ENCODE measurements at places on chromosomes 6 and 20. TPM values are rescaled to one million over a fixed set of nuclear protein-coding genes. Genes with fewer than 3 reads are reported as not detected.

- DNase-seq, result peak; percentile 71
- no peak overlapping the region for H3K4me3 ChIP-seq
- peaks cover 5% of the 10 kb centered on the region for H3K27me3 ChIP-seq
- H3K4me1 ChIP-seq, result peaks cover 9% of the 10 kb centered on the region
- H3K27ac ChIP-seq, result no peak overlapping the region
- no peaks in the 10 kb centered on the region for H3K36me3 ChIP-seq
Measured at GRCh38 chr6:42165016-42165415, 8.1 kb upstream of the GUCA1A start.

The GGTLC1 gene
- total RNA-seq, result not detected

DNA sequence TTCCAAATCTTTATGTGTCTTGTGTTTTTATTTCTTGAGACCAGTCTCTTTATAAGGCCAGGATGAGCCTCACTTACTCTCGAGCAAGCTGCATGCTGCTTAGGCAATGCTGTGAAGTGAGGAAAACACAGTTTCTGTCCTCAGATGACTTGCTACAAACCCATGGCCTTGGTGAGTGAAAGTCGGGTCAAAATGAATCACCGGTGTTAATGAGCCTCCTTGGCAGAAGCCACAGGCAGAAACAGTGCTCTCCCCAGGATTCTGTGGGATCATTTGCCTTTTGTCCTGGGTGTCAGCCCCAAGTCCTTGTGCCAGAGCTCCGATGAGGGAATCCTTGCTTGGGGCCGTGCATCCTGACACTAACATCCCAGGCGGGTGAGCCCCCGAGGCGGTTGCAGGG is 482.5 kb downstream of the QKI start:
- no peak overlapping the region for H3K4me3 ChIP-seq
- no peaks in the 10 kb centered on the region for H3K36me3 ChIP-seq
- H3K27me3 ChIP-seq, result no peaks in the 10 kb centered on the region
- H3K27ac ChIP-seq, result peak overlapping the region; percentile 18
- no peaks in the 10 kb centered on the region for H3K4me1 ChIP-seq

The ALDH5A1 gene
- 0.36 TPM for total RNA-seq

- H3K4me3 ChIP-seq, result no peak overlapping the region
- H3K27me3 ChIP-seq, result no peaks in the 10 kb centered on the region
- peak; percentile 63 for DNase-seq
- H3K27ac ChIP-seq, result no peak overlapping the region
- H3K4me1 ChIP-seq, result peaks cover 5% of the 10 kb centered on the region
Measured at GRCh38 chr6:119350952-119351372, 1.4 kb upstream of the MAN1A1 start.

The AKAP12 gene
- 176 TPM for total RNA-seq

- no peaks in the 10 kb centered on the region for H3K27me3 ChIP-seq
- H3K4me1 ChIP-seq, result peaks cover 20% of the 10 kb centered on the region
- no peak for DNase-seq
- H3K36me3 ChIP-seq, result peaks cover 20% of the 10 kb centered on the region
Measured at GRCh38 chr6:159762681-159763293, 942 bp downstream of the ACAT2 start.

The EPPIN gene
- total RNA-seq, result not detected

The KIF6 gene
- under 0.01 TPM for total RNA-seq

- no peaks in the 10 kb centered on the region for H3K36me3 ChIP-seq
- H3K27me3 ChIP-seq, result peaks cover 38% of the 10 kb centered on the region
- H3K4me1 ChIP-seq, result no peaks in the 10 kb centered on the region
- H3K4me3 ChIP-seq, result no peak overlapping the region
Measured at GRCh38 chr6:50845499-50846143, 26.9 kb downstream of the TFAP2B start.

- no peaks in the 10 kb centered on the region for H3K27me3 ChIP-seq
- no peak overlapping the region for H3K27ac ChIP-seq
- peaks cover 25% of the 10 kb centered on the region for H3K4me1 ChIP-seq
- H3K4me3 ChIP-seq, result no peak overlapping the region
Measured at GRCh38 chr20:50323209-50323608, 132.6 kb downstream of the CEBPB start.

DNA sequence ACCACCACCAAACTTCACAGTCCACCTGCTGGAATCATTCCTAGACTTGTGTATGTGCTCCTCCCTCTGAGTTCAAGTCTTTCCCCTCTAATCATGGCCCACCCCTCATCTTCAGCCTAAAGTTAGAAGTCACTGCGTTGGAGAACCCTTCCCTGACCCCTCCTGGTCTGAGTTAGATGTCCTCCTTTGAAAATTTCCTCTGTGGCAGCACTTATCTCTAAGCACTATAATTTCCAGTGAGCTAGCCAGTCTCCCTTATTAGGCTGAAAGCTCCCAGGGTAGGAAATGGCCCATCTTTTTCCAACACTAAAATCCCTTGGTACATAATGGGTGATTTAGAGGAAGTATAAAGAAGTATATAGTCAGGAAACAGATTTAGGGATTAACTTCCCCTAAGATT is 63.2 kb downstream of the SESN1 start:
- H3K27me3 ChIP-seq, result no peaks in the 10 kb centered on the region
- H3K36me3 ChIP-seq, result no peaks in the 10 kb centered on the region
- H3K27ac ChIP-seq, result no peak overlapping the region
- DNase-seq, result no peak

DNA sequence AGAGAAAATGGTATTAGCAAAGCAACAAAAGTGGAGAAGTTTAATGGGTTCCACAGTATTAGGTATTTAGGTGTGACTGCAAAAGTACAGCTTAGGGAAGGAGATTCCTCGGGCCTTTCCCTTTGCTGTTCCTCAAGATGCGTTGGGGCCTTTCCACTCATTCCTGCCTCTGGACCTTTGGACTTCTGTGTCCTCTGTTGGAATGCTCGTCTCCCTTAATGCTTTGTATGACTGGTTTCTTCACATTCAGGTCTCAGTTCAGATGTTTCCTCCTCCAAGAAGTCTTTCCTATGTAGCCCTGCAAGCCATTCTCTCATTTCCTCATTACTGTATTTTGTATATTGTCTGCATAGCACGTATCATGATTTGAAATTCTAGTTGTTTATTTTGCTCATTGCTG is 39.6 kb downstream of the CTNNBL1 start:
- H3K36me3 ChIP-seq, result peaks cover 15% of the 10 kb centered on the region
- H3K4me3 ChIP-seq, result no peak overlapping the region

DNA sequence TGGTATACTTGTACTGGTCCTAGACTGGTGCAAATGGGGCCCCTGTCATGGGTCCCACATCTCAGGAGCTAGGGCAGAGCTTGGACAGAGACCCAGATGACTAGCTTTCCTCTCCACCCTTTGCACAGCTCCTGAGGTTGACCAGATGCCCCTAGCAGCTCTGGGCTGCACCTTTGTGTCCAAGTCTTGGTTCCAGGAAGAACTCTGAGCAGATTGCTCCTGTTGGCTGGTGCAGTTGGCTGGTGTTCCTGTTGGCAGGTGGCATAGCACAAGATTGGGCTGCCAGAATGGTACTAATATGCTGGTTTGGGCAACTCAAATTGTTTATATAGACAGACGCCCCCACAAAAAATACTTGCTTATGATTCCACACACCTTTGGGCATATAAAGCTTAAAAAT is 89.4 kb upstream of the EZR start:
- H3K36me3 ChIP-seq, result no peaks in the 10 kb centered on the region
- H3K4me3 ChIP-seq, result no peak overlapping the region
- no peaks in the 10 kb centered on the region for H3K27me3 ChIP-seq
- no peaks in the 10 kb centered on the region for H3K4me1 ChIP-seq
- no peak for DNase-seq

- no peak overlapping the region for H3K4me3 ChIP-seq
- H3K27me3 ChIP-seq, result no peaks in the 10 kb centered on the region
- no peaks in the 10 kb centered on the region for H3K36me3 ChIP-seq
- DNase-seq, result no peak
- peaks cover 4% of the 10 kb centered on the region for H3K4me1 ChIP-seq
Measured at GRCh38 chr6:47264775-47265184, 44.9 kb downstream of the TNFRSF21 start.

The HRH3 gene
- not detected for total RNA-seq

The TMEM14B gene
- total RNA-seq, result 66.5 TPM

- H3K4me1 ChIP-seq, result no peaks in the 10 kb centered on the region
- H3K27ac ChIP-seq, result no peak overlapping the region
- no peaks in the 10 kb centered on the region for H3K36me3 ChIP-seq
- H3K4me3 ChIP-seq, result no peak overlapping the region
- H3K27me3 ChIP-seq, result no peaks in the 10 kb centered on the region
- no peak for DNase-seq
Measured at GRCh38 chr20:58094698-58095097, 133.8 kb downstream of the ANKRD60 start.

DNA sequence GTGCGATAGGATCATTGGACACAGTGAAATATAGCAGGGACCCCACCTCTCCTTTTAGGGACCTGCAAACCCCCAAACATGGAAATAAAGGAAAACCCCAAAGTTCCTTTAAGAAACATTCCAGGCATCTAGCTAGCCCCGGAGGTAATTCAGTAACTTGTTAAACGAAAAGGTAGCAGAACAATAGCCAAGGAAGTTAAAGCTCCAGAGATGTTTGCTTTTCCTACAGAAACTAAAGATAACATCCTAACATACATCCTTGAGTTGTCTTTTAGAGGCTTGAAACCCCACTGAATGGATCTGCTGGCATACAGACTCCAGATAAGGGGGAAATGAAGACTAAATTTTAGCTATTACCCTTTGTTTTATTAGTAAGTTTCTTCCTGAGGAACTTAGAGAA is 51.0 kb downstream of the FAM184A start:
- H3K27ac ChIP-seq, result no peak overlapping the region
- no peaks in the 10 kb centered on the region for H3K27me3 ChIP-seq
- DNase-seq, result no peak
- no peak overlapping the region for H3K4me3 ChIP-seq

GRCh38 chr6:28490205-28490890 is 25.2 kb downstream of the GPX6 start:
- no peaks in the 10 kb centered on the region for H3K27me3 ChIP-seq
- DNase-seq, result peak; percentile 18
- H3K36me3 ChIP-seq, result no peaks in the 10 kb centered on the region
- peak overlapping the region; percentile 58 for H3K4me3 ChIP-seq
- no peak overlapping the region for H3K27ac ChIP-seq

DNA sequence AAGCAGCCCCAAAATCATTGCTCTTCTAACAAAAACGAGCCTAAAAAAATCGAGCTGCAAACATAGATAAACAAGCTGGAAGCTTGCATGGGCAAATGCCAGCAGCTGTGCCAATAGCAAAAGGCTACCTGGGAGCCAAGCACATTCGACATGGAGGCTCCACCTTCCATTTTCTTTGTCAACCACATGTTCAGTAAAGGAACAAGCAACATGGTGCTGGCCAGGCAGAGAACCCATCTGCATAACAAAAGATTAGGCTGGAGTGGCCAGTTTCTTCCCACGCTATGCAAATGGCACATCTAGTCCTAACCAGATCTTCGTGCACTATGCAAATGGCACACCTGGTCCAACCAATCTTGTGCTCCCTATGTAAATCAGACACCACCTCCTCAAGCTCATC is 110.5 kb downstream of the KIF16B start:
- no peak overlapping the region for H3K27ac ChIP-seq
- no peaks in the 10 kb centered on the region for H3K36me3 ChIP-seq
- no peak overlapping the region for H3K4me3 ChIP-seq
- DNase-seq, result no peak
- no peaks in the 10 kb centered on the region for H3K27me3 ChIP-seq
- 0 out of 2 replicates have a peak, but pooled peaks cover 2% of the 10 kb centered on the region for H3K4me1 ChIP-seq

DNA sequence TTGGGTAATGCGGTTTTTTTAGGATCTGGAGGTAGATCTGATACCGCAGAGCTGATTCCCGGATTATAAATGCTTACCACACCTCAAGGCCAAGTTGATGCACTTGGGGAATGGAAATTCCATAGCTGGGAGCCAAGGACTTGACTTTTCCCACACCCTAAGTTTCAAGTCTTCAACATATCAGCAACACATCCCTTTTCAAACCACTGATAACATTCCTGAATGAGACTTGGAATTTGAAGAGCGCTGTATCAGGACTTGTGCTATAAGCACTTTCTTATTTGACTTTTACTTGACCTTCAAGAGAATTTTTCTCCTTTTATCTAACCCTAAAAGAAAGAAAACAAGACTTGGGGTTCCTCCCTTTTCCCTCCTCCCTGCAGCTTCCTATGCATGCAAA is 90.6 kb upstream of the NAA20 start:
- H3K4me3 ChIP-seq, result no peak overlapping the region
- peaks cover 3% of the 10 kb centered on the region for H3K36me3 ChIP-seq
- DNase-seq, result peak; percentile 51

Data from IMR-90 (cell line).